ENCODE measurements at places on chromosomes 11 and 22.

DNA sequence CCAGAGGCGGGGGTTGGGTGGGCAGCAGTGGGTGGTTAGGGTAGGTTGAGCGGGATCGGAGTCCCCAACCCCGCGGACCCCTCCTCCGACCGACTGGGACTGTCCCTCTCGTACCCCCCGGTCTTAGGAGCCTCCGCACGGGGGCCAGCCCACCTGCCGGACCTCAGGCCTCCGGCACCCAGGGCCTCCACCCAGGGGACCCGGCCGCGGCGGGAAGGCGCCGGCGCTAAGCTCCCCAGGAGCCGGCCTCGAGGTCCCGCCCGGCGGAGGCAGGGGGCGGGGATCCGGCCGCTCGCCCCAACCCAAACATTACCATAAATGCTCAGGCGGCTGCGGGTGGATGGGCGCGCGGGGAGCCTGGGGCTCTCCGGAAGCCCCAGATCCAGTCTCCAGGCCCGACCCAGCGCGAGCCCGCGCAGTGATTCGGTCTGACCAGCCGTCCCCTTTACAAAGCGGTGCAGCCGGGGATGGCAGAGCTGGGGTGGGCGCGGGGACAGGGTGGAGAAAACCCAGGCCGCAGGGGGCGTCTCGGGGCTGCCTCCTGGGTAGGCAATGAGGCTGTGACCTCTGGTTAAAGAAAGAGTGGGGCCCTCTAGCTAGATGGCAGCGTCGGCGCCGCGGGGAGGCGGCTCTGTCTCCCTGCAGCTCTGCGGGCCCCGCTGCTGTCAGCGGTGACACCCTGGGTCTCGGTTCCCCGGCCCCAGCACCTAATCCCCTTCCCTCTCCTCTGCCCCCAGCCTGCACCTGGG is 4.0 kb upstream of the MCAM start:
- no peak for DNase-seq

DNA sequence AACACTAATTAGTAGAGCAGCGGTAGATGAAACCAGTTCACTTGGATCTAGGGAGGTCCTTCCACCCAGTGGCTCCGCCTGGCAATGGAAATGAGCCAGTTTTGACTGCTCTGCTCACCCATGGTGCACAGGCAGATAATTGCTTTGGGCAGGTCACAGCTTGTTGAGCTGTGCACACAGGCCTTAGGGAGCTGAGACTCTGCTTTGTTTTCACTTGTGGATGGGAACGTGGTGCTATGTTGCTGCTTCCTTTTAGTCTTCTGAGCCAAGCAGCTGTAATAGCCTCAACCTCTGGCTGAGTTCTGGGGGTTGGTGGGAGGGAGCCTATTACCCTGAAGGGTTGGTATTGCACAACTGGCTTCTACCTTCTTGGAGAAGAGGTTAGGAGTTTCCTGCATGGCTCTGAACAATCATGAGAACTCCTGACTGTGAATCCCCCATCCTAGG is 262.3 kb upstream of the MTNR1B start:
- DNase-seq = no peak

- no peak for DNase-seq
Measured at GRCh38 chr11:19551457-19551856, 161.2 kb upstream of the NAV2 start.

- no peak for DNase-seq
Measured at GRCh38 chr11:103035791-103036434, 56.0 kb downstream of the DCUN1D5 start.

DNA sequence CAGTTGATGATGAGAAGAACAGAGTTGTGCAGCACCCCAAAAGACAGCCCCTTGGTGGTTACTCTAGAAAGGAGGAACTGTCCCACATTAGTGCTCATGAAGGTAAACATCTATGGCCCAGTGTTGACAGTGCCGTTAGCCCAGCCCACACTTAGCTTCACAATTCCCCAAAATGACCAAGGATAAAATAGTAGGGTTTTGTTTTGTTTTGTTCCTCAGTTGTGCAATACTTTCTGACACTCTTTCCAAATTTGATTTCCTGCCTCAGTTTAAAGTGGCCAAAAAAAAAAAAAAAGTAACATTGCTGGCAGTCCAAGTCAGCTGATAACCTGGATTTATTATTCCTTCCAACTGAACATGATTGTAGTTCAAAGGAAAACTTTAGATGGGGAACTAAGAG is 269.4 kb downstream of the TMEM135 start:
- no peak for DNase-seq

DNA sequence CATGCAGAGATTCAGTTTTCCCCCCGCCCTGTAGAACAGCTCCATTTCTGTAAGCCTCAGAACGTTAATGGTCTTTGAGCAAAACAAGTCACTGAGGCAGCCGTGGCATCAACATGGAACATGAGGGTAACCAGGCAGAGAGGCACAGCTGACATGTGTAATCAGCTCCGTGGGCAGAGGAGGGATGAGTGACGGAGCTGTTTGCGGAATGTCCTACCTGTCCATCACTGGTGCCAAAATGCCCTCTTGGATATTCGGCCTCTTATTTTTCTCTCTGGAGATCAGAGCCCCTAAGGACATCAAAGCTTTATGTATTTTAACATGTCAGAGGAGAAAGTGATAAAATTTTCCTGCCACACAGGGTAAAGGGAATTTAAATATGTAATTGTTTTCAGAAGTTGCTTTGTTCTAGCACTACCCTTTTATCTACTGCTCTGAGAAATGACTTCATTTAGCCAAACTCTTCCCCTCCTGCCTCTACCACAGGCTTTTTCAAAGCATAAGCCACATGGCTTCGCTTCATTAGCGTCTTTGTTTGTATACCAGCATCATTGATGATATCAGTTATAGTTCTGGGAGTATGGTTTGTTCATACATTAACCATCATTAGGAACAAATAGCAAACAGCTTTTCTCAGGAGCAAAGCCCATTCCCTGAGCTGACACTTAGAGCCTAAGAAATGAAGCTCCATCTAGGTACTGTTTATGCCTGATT is 32.9 kb downstream of the C11orf71 start:
- DNase-seq = no peak

GRCh38 chr11:94583866-94584500 is 16.8 kb downstream of the PIWIL4 start:
- DNase-seq = no peak

DNA sequence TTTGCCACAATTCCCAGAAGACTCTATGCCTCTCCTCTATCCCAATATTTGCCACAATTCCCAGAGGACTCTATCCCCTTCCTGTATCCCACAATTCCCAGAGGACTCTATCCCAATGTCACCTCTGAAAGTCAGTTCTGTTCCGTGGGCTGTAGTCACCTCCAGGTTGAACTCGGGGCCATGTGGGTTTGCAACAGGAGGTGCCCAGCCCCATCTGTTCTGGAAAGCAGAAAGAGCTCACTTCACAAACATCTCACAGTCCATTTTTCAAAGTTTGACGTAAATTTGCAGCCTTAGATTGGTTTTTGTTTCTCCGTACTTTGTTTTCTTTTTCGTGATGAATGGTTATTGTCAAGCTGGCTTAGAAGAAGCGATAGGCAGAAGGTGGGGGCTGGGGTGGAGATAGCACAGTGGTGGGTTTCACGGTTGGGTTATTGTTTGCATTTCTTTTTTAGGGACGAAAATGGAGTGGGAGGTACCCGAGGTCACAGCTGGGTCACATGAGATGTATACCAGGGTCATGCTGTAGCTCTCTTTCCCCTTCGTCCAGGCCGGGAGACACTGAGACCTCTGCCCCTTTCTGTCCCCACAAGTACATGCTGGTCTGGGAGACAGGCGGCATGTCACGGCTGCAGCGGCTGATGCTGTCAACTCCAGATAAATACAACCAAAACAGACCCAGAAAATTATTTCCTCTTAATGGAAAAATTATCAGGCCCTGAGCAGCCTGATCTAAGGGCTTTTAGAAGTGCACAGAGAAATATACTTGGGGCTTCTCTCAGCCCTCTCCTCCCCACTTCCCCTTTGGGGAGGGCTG is 374.5 kb downstream of the CADM1 start:
- no peak for DNase-seq

DNA sequence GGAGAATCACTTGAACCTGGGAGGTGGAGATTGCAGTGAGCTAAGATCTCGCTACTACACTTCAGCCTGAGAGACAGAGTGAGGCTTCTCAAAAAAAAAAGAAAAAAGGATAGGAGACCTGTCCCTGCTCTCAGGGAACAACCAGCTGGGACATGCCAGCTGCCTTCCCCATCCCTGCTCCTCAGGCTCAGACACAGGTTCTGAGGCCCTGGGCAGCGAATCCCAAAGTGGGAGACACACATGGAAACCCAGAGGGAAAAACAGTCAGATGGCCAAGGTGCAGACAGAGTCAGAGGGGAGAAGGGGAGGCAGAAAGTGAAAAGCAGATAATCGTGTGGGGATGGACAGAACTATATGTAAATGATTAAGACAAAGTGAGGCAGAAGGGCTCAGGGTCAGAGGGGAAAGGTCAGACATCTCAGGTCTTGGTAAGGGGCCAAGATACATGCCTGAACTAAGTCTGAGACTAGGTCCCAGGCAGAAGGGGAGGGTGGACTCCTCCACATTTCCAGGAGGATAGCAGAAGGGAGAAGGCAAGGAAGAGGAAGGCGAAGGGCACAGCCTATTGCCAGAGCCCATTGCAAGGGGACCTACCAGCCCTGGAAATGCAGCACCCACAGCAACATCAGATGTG is 14.2 kb downstream of the STARD10 start:
- DNase-seq = no peak

- DNase-seq = no peak
Measured at GRCh38 chr11:1643146-1643690, 13.6 kb downstream of the KRTAP5-5 start.

DNA sequence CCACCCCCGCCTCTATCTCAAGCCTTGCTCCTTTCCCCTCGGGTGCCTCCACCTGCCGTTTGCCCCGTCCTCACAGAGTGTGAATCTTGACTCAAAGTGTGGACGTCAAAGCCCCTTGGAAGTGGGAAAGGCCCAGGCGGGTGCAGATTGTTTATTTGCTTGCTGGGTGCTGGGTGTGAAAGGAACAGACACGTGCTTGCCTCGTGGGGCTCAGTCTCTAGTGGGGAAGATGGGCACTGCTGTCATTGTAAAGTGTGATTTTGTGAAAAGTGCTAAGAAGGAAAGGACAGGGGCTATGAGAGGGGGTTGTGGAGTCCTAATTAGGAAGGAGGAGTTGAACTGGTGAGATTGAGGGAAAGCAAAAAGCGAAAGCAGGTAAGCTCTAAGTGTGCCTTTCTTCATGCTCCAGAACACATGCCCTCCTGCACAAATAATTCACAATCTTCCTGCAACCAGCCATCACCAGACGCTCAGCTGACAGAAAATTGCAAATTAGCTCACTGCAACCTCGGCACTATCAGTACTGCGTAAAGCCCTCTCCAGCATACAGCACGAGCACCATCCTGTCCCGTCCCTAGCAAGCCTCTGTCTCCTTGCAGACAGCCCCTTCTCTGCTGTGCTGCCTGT is 9.7 kb upstream of the GCAT start:
- DNase-seq = no peak

DNA sequence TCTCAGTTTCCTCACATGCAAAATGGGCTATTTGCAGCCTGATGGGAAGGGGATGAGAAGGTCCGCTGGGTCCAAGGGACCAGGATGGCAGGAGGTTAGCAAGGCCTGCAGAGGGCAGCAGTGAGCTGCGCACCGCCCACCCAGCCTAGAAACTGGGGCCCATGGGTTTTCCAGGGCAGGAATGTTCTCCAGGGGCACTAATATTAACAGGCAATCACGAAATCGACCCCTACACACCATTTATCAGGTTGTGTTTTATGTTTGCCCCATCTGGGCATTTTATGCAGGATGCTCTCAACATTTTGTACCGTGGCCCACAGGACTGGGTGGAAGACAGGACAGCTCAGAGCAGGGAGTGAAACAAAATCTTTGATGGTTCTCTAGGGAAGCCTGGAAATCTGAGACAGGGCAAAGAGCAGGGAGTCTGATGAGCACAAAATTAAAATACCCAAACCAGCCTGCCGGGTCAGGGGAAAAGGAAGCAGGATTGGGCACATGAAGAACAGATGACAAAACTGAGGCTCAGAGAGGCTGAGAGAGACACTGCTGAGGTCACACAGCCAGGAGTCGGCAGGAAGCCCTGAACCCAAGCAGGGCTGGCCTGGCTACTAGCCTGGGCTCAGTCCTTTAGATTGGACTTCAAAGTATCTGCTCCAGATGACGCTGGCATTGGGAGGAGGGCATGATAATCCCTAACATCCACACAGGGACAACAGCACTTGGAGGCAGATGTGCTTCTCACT is 1.6 kb upstream of the BCR start:
- DNase-seq = no peak

- DNase-seq = no peak
Measured at GRCh38 chr11:28729339-28729738, 621.2 kb downstream of the METTL15 start.

- no peak for DNase-seq
Measured at GRCh38 chr11:79439886-79440570, 802 bp downstream of the TENM4 start.

GRCh38 chr11:48055292-48056132 is 75.2 kb downstream of the PTPRJ start:
- no peak for DNase-seq

- DNase-seq = no peak
Measured at GRCh38 chr22:39097098-39098020, at the start of gene APOBEC3H. TSS of gene APOBEC3H (plus strand) at chr22:39097244. CDS start at chr22:39100279, 3,035 bp downstream.

GRCh38 chr11:1523779-1524178 is 37.2 kb upstream of the MOB2 start:
- no peak for DNase-seq

DNA sequence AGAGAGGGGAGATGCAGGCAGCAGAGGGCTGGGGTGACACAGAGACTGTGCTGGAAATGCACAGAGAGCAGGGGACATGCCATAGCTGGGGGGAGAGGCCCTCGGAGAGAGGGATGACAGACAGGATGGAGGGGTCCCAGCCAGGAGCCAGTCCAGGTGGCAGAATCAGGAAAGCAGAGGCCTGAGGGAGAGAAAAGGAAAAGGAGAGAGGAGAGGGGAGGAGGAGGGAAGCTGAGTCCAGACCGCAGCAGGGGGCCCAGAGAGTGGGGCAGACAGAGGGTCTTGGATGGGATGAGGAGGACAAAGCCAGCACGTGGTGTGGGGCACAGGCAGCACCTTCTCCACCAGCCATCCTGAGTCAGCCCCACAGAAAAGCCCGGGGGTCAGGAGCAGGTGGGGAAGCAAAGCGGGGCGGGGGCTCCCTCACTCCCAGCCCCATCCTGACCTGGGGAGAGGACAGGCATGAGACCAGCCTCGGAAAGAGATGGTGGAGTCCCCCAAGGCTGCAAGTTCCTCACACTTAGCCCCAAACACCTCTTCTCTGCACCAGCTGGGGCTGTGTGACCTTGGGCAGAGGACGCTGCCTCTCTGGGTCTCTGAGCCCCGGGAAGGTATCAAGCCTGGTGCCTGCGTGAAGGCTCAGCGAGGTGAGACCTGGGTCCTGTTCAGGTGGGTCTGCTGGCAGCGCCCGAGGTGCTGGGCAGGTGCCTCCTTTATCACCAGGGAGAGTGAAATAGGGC is 48.0 kb downstream of the IGLL1 start:
- no peak for DNase-seq

GRCh38 chr11:31903225-31904074 is 92.3 kb upstream of the PAX6 start:
- DNase-seq = no peak

- no peak for DNase-seq
Measured at GRCh38 chr11:31531293-31531692, 21.7 kb downstream of the ELP4 start.

GRCh38 chr11:102081313-102081712 is 28.9 kb upstream of the YAP1 start:
- DNase-seq = no peak

GRCh38 chr22:45009606-45010531 is at the start of gene PHF21B:
TSS of gene PHF21B (minus strand) at chr22:45010005. CDS start at chr22:45009549, 456 bp downstream.
- no peak for DNase-seq

- DNase-seq = no peak
Measured at GRCh38 chr11:34266090-34266912, 91.5 kb downstream of the ABTB2 start.

GRCh38 chr11:61683961-61684869 is 4.0 kb downstream of the DAGLA start:
- DNase-seq = no peak
